Stimulated activated CD8-positive, alpha-beta memory T cell treated with anti-CD3 and anti-CD28 coated beads, Interleukin-4, amount 100 ng/mL, for 4 hours (primary cell): ENCODE measurements at places on chromosomes 6 and 20.

DNA sequence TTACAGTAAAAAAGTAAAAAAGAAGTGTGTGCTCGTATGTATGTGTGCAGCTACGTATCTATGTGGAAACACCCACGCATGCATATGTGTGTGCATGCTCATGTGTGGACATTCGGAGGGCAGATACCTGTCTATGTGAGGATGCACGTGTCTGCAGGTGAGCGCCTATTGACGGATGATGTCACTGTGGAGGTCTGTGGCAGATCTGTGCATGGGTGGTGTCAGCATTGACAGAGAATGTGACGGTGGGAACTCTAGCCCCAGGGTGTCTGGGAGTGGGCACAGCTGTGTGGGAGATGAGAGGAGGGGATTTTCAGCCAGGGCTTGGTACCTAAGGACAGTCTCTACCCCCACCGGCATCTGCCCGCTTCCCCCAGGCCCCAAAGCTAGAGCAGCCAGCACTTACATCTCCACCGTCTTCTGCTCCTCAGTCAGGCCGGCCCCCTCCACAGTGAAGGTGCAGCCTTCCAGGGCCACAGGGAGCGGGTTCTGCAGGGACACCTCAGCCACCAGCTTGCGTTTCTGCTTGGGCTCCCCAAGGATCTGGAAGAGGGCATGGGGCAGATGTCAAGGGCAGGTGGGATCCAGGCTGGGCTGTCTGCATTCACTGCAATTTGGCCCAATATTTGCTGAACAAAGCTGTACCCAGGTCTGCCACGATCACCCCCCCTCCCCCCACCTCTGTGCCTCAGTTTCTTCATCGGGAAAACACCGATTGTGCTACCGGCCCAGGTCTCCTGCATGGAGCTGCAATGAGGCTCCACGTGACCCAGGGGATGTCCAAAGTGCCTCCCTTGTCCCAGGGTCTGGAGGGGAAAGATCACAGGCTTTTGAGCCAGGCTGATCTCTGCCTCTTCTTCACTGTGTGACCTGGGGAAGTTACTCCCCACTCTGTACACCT lies 34.1 kb downstream of the TGM2 start:
- DNase-seq = no peak

DNA sequence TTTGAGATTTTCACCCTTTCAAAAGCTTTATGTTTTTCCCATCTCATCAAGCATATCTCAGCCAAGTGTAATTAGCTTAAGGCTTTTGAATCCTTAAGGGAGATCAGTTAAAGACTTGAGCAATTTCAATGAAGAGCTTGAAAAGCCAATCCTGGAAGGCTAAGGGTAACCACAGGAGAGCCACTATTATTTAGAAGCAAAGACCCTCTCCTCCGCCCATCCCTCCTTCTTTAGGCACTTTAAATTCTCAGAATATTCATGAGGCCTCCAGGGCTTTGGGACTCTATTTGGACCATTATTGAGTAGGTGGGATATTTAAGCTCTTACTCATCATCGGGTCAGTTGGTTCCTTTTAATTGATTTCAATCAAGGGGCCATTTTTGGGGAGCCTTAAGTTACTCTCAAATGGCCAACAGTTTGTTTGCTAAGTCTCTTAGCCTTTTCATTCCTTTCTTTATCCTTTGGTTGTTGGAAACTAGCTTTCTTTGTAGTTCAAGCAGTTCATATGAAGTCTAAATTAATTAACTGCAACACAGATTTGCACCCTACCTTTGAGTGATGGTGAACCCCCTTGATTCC lies 567.2 kb downstream of the KIF16B start:
- no peak for DNase-seq

DNA sequence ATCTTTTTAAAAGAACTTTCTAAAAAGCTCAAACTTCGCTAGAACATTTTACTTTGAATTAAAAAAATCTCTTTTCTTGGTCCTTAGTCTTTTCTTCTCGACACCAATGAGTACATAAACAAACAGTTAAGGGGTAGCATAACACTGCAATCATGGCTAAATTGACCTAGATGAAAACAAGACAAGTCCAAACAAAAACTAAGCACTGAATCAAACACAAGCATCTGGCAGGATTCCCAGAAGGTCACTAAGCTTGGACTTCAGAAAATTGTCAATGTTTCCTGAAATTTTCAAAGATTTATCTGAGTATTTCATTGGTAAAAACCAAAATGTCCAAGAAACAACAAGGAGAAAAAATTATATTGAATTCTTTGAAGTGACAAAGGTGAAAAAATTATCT lies 5.0 kb downstream of the COL21A1 start:
- no peak for DNase-seq

GRCh38 chr6:52539607-52540006 lies 37.3 kb downstream of the TRAM2 start:
- no peak for DNase-seq

DNA sequence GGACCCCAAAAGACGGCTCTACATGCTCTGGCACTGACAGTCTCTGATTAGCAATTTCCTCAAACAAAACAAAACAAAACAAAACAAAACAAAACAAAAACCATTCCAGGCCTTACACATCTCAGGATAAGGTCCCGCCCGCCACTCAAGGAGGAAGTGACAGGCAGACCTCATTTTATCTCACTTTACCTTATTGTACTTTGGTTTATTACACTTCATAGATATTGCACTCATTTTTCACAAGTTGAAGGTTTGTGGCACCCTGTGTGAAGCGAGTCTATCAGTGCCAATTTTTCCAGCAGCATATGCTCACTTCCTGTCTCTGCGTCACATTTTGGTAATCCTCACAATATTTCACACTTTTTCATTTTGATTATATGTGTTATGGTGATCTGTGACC lies 15.2 kb downstream of the ZBP1 start:
- DNase-seq = peak; percentile 8

DNA sequence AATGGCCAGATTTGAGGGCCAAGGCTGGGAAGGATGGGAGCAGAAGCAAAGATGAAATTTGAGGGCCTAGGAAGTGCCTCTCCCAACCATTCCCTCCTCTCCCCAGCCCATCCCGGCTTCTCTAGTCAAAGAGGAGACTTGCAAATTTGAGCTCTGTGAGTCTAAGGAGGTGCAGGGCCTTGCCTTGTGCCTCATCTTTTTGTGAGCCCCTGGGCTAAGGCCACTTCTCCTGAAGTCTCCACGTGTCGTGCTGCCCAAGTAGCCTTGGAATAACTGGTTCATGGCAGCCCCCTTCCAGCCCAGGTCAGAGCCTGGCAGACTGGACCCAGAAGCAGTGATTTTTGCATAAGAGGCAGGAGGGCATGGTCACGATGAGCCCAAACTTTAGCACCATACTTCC lies 6.7 kb downstream of the PTGIS start:
- DNase-seq = no peak

DNA sequence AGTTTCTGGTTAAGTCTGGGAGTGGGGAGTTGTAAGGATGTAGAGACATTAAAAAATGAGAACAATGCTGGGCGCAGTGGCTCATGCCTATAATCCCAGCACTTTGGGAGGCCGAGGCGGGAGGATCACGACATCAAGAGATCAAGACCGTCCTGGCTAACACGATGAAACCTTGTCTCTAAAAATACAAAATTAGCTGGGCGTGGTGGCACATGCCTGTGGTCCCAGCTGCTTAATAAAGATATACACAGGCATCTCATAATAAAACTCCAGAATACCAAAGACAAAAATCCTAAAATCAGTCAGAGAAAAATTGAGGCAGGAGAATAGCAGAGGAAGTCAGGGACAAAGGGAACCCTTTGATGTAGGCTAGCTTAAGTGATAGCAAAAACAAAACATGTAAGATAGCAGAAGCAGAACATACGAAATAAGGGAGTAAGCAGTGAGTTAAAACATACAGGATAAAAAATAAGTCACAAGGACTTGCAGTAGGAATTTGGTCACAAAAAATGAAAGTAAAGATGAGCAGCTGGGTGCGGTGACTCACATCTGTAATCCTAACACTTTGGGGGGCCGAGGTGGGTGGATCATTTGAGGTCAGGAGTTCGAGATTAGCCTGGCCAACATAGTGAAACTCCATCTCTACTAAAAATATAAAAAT lies 23.6 kb downstream of the DDX43 start:
- no peak for DNase-seq

- no peak for DNase-seq
Measured at GRCh38 chr6:158584236-158584651, 24.4 kb downstream of the TMEM181 start.

DNA sequence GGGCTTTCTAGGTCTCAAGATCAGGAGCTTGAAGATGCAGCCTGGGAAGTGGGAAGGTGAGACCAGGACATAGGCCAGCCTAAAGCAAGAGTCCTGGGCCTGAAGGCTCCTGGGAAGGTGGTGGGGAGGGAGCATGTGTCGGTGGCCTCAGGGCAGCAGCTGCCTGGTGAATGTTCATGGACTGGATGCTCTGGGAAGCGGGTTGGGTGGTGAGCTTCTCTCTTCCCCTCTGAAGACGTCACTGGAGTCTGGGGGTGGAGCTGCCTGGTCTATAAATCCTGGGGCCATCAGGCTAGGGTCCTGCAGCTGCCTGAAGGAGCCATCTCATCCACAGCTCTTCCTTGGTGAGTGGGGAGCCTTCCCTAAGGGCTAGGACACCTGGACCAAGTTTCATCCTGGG lies at the start of gene GNRH2:
Gene GNRH2, plus strand, starts transcription at position 301 of the 400 bp plus-strand sequence. CDS start 793 bp downstream, outside the sequence.
- DNase-seq = no peak

DNA sequence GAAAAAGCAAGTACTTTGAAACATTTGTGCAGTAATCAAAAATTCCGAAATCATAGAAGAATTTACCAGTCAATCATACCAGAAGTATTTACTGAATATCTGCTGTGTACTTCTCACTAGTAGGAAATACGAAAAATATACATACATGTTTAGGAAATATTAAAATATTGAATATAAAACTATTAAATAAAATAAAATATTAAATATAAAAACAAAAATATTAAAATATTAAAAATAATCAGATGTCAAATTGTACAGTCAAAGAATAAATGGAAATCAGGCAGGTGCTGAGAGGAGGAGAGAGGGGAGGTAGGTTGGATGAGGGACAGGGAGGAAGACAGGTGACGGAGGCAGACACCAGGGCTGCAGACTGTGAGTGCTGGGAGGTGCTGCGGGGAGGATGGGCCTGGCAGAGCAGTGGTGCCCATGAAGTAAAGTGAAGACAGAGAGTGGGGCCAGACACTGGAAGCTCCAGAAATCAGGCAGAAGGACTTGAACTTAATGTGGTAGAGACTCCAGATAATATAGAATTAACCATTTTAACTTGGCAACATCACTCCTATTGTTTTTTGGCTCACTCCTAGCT lies 55.9 kb downstream of the PRKN start:
- DNase-seq = no peak

- DNase-seq = no peak
Measured at GRCh38 chr6:152380351-152380767, 256.8 kb downstream of the SYNE1 start.

GRCh38 chr20:50724112-50724725 lies 7.2 kb upstream of the PARD6B start:
- no peak for DNase-seq

GRCh38 chr6:89874438-89874837 lies 19.8 kb upstream of the GJA10 start:
- no peak for DNase-seq

- DNase-seq = no peak
Measured at GRCh38 chr6:43260791-43261190, 17.5 kb downstream of the TTBK1 start.

DNA sequence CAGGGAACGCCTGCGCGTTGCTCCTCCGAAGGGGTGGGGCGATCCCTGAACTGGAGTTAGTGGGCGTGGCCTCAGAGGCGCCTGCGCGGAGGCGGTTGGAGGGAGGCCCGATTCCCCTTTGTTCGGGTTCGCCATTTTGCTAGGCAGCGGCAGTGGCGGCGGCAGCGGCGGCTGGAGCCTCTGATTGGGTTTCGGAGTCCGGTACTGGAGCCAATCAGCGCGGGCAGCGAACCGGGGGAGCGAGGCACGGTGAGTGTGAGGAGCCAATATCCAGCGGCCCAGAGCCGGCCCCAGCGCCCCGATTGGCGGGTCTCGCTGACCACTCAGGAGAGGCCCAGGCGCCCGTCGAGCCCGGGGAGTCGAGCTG lies at the start of gene NFYA:
Gene NFYA, plus strand, starts transcription at position 139 of the 367 bp plus-strand sequence. CDS start 6,116 bp downstream, outside the sequence.
- DNase-seq = no peak

DNA sequence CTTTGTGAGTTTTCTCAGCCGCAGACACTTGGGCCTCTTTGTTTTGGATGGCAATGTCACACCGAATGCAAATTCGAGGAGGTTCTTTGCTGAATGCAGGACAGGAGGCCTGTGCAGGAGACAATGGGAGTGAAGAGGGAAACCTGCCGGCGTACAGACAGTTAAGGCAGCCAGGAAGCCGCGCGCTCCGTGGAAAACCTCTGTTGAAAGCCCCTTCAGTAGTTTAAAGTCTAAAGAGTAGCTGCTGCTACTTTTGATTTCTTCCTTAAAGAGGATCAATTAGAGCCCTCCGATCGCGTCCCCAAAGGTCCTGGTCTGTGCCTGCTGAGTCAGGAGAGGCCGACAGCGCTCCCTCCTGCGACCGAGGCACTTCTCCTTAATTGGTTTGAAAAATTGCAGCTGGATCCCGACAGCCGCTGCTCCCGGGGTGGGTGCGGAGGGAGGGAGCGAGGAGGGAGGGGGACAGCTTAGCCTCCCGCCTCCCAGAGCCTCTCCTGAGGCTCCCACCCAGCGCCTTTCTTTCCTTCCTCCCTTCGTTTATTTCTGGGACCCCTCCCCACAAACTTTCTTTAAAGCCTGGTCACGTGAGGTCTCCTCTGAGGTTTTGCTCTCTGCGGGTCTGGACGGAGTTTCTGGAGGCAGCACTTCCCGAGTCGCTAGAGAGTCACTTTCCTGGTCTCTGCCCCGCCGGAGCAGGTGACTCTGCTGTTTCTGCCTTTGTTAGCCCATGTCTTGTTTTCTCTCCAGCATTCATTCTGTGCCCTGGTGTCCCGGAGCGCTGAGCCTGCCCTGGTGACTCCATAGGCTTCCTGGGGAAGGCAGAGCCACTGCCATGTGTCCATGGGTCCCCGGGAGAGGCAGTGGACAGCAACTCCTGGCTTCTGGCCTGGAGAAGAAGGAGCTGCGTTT lies 22.3 kb upstream of the RPP40 start:
- no peak for DNase-seq

DNA sequence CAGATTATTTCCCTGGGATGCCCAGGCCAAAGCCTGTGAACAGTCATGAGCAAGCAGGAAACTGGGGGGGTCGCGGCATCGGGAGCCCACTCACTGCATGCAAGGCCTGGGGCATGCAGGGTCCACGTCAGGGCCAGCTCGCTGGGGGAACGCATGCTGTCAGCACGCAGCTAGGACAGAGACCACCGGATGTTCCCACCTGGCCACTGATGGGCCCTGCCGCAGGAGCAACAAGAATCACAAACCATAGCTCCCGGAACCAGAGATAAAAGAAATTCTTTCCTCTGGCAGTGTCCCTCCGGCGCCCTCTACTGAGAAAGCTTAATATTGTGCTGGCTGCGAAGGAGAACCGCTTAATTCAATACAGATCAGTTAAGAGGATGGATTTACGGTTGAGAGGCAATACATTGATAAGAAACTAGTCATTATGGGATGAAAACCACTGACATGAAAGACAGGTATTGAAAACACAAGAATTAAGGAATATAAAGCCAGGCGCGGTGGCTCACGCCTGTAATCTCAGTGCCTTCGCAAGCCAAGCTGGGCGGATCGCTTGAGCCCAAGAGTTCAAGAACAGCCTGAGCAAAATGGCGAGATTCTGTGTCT lies 32.6 kb downstream of the C6orf15 start:
- DNase-seq = peak; percentile 25
